ENCODE measurements at places on chromosomes 1 and 21. TPM values are rescaled to one million over a fixed set of nuclear protein-coding genes. Genes with fewer than 3 reads are reported as not detected.

Gene PIGV
- polyA plus RNA-seq: 7.8 TPM

Gene HES3
- not detected for polyA plus RNA-seq

Gene SH2D5
- not detected for polyA plus RNA-seq

Gene AIRE
- polyA plus RNA-seq: 1.3 TPM

Gene SEMA4A
- polyA plus RNA-seq: 34.9 TPM

- no peak for DNase-seq
These were observed 105.3 kb upstream of the OLIG2 start for GRCh38 chr21:32920474-32920873.

DNA sequence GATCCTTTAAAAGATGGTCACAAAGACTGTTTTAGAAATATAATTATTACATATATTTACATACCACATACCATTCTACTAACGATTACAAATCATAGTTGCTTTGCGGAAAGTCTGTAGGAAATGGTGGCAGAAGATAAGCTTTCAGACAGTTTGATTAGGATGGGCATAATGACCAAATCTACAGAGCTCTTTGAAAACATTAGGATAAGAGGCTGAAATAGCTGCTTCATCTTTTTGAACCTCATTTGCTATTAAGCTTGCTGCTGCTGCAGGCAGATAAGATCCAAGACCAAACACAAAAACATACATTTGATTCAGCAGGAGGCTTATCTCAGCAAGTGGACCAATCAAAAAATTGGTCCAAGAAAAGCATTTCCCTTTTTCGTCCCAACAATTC lies 47.1 kb downstream of the DDAH1 start:
- DNase-seq: no peak

- no peak for DNase-seq
These were observed 13.2 kb downstream of the CNTN2 start for GRCh38 chr1:205056188-205056611.

DNA sequence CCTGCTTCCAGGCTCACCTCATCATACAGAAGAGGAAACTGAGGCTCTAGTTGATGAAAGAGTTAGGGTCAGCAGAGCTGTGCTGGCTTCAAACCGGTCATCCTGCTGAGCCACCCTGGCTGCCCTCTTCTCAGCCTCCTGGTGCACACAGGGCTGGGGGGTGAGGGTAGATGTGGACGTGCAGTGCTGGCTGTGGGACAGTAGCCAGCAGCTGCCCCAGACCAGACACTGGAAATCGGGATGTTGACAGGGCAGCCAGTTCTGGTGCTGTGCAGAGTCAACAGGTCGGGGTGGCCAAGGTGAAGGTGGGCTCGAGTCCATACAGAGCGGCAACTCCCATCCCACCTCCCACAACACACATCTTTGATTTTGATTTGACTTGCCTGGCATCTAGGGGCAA lies 1.5 kb upstream of the CLCNKA start:
- DNase-seq: no peak

DNA sequence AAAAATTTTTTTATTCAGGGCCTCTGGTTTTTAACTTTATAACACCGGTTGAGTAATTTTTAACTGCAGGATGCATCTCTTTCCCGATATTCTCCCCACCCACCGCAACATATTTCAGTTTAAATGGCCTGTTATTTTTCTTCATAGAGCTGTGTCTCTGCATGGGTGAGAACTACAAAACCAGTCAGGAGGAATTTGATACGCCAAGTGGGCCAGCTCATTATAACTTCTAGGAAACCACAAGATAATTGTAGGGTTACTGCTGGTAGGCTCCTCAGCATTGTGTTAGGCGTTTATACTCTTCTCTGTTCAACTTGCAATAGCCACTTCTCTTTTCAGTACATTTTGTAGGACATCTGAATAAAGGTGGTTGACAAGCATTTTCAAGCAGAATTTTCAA lies 169.7 kb downstream of the PBX1 start:
- no peak for DNase-seq

GRCh38 chr1:201652181-201652580 lies 113.3 kb downstream of the NAV1 start:
- no peak for DNase-seq

DNA sequence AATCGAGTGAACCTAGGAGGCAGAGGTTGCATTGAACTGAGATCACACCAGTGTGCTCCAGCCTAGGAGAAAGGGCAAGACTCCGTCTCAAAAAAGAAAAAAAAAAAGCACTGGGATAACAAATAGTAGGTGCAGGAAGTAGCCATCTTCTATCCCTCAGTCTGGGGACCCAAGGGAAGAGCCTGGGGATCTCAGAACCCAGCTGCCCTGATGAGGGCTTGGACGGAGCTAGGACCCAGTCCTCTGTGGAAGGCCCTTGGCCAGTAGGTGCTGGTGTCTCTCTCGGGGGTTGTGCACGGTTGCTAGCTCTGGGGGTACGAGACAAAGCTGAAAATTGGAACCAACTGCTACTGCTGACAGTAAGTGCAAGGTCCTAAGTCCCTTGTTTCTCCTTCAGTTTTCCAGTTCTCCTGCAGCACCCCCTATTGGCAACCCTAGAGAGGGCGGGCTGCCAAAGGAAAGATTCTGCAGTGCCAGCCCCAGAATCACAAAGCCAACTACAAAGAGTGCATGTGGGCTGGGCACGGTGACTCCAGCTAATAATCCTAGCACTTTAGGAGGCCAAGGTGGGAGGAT lies 57.6 kb upstream of the KIF1B start:
- peak; percentile 2 for DNase-seq

DNA sequence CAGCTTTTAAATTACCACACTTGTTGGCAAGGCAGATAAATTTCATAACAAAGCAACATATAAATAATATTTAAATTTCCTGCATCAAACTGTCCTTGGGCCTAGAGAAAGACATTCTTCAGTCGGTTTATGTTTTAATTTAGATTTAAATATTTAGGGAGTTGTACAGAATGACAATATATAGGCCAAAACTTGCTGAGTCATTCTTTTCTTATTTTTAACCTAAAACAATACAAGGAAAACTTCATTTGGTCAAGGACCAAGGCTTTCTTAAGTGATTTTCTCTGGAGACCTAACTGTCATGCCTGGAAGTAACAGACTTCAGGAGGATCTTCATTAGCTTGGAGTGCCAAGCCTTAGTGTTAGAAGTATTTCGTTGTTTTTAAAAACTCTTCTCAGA lies 5.6 kb downstream of the MAP10 start:
- DNase-seq: no peak

- DNase-seq: no peak
These were observed 37.1 kb downstream of the TMED5 start for GRCh38 chr1:93143136-93143535.
